ENCODE measurements at places on chromosomes 6 and 20. TPM values are rescaled to one million over a fixed set of nuclear protein-coding genes. Genes with fewer than 3 reads are reported as not detected.

GRCh38 chr6:16670183-16670582 lies 91.1 kb downstream of the ATXN1 start:
- peak; percentile 46 for DNase-seq
- peaks cover 31% of the 10 kb centered on the region for H3K4me1 ChIP-seq
- H3K4me3 ChIP-seq, result no peak overlapping the region
- peak overlapping the region; percentile 78 for H3K27ac ChIP-seq
- H3K36me3 ChIP-seq, result no peaks in the 10 kb centered on the region

DNA sequence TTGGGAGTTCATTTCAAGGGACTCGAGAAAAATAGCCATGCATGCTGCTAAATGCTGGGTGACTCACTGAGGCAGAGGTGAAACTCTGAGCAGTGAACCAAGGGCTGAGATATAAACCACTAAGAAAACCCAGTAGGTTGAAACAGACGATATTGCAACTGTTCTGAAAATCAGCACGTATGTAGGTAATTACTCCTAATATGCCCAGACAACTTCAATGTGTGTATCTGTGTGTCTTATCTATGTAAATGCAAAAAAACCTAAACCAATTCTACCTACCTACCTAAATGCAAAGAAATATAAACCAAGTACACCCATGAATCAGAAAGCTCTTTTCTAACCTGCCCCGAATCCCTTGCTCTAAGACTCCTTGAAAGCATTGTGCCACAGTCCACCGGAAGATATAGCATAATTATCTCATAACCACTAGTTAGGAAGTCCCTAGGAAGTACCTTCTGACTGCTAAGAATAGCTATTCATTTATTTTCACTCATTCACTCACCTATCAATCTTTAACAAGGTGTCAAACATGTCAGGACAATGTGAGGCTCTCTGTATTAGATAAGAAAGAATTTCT lies 458.7 kb upstream of the RUNX2 start:
- no peaks in the 10 kb centered on the region for H3K27me3 ChIP-seq
- no peaks in the 10 kb centered on the region for H3K36me3 ChIP-seq
- H3K4me1 ChIP-seq, result no peaks in the 10 kb centered on the region
- H3K27ac ChIP-seq, result no peak overlapping the region

DNA sequence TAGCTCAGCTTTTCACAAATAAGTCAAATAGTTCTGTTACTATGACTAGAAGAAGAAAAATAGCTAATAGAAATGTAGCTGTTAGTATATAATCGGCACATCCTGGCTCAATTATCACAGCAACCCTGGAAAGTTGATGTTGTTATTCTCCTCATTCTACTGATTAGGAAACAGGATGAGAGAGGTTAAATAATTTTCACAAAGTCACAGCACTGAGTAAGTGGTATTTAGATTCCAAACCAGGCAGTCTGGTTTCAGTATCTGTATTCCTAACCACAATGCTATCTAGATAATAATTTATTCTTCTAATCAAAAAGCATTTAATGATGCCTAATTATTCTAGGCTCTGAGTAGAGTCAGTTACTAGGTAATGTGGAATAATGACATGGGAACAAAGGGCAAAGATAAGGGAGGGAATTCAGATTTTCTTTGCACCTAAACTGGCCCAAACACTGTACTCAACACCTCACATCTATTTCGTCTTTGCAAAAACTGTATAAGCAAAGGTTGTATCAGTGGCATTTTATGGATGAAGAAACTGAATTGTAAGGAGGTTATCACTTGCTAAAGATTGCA lies 51.3 kb downstream of the PDE7B start:
- H3K27me3 ChIP-seq, result no peaks in the 10 kb centered on the region
- no peaks in the 10 kb centered on the region for H3K4me1 ChIP-seq
- H3K27ac ChIP-seq, result no peak overlapping the region
- DNase-seq, result no peak
- H3K36me3 ChIP-seq, result no peaks in the 10 kb centered on the region

- H3K27ac ChIP-seq, result no peak overlapping the region
- peaks cover 28% of the 10 kb centered on the region for H3K27me3 ChIP-seq
- peak; percentile 34 for DNase-seq
- H3K36me3 ChIP-seq, result no peaks in the 10 kb centered on the region
These were observed 11.5 kb downstream of the ITPR3 start for GRCh38 chr6:33632558-33633039.

- H3K36me3 ChIP-seq, result peaks cover 29% of the 10 kb centered on the region
- H3K27ac ChIP-seq, result no peak overlapping the region
- peaks cover 28% of the 10 kb centered on the region for H3K27me3 ChIP-seq
- no peak for DNase-seq
These were observed 4.5 kb downstream of the RING1 start for GRCh38 chr6:33212857-33213165.

DNA sequence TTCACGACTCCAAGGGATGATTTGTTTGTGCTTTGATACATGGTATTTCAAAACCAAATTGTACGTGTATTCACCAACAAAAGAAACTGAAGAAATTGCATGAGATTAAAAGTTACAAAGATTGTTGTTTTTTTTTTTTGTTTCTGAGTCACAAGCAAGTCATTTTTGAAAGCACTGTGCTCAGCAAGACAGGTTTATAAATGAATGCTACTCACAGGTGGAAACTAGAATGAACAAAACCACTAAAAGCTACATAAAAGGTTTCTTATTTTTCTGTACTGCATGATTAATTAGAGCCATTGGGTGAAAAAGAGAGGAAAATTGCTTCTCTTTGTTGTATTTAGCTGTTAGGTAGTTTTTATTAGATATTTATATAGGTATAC lies 90.2 kb upstream of the RIPOR2 start:
- H3K4me1 ChIP-seq, result peaks cover 32% of the 10 kb centered on the region
- H3K36me3 ChIP-seq, result no peaks in the 10 kb centered on the region
- DNase-seq, result no peak
- no peak overlapping the region for H3K4me3 ChIP-seq
- H3K27ac ChIP-seq, result peak overlapping the region; percentile 10
- H3K27me3 ChIP-seq, result no peaks in the 10 kb centered on the region

- no peaks in the 10 kb centered on the region for H3K36me3 ChIP-seq
- H3K4me3 ChIP-seq, result no peak overlapping the region
- no peaks in the 10 kb centered on the region for H3K27me3 ChIP-seq
- no peaks in the 10 kb centered on the region for H3K4me1 ChIP-seq
- no peak for DNase-seq
These were observed 31.7 kb upstream of the SCUBE3 start for GRCh38 chr6:35181933-35182612.

DNA sequence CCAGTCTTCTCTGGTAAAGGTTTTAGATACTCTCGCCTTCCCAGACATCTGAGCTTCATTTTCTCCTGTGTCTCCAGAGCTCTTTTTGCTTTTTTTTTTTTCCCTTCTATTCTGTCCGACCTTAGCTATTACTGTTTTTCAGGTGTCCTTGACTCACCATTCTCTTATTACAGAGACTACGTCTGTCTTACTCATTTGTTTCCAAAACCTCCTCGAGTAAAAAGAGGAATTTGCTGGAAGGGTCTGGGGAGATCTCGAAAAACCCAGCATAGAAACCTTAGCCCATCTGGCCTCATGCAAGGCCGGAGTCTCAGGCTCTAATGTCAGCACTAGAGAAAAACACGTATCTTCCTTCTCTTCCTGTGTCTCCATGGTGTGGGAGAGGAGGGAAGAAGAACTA lies 109.2 kb upstream of the CARMIL1 start:
- H3K36me3 ChIP-seq, result no peaks in the 10 kb centered on the region
- DNase-seq, result no peak
- H3K4me1 ChIP-seq, result peaks cover 82% of the 10 kb centered on the region
- no peak overlapping the region for H3K4me3 ChIP-seq
- H3K27ac ChIP-seq, result peak overlapping the region; percentile 58

- no peaks in the 10 kb centered on the region for H3K36me3 ChIP-seq
- H3K4me1 ChIP-seq, result no peaks in the 10 kb centered on the region
- no peak overlapping the region for H3K27ac ChIP-seq
- no peak for DNase-seq
- no peak overlapping the region for H3K4me3 ChIP-seq
- H3K27me3 ChIP-seq, result no peaks in the 10 kb centered on the region
These were observed 301.8 kb downstream of the FARS2 start for GRCh38 chr6:5563086-5563485.

- H3K4me3 ChIP-seq, result no peak overlapping the region
- H3K27ac ChIP-seq, result no peak overlapping the region
- H3K4me1 ChIP-seq, result peaks cover 6% of the 10 kb centered on the region
- H3K36me3 ChIP-seq, result no peaks in the 10 kb centered on the region
- DNase-seq, result no peak
These were observed 88.4 kb downstream of the ZDHHC14 start for GRCh38 chr6:157469378-157469777.

DNA sequence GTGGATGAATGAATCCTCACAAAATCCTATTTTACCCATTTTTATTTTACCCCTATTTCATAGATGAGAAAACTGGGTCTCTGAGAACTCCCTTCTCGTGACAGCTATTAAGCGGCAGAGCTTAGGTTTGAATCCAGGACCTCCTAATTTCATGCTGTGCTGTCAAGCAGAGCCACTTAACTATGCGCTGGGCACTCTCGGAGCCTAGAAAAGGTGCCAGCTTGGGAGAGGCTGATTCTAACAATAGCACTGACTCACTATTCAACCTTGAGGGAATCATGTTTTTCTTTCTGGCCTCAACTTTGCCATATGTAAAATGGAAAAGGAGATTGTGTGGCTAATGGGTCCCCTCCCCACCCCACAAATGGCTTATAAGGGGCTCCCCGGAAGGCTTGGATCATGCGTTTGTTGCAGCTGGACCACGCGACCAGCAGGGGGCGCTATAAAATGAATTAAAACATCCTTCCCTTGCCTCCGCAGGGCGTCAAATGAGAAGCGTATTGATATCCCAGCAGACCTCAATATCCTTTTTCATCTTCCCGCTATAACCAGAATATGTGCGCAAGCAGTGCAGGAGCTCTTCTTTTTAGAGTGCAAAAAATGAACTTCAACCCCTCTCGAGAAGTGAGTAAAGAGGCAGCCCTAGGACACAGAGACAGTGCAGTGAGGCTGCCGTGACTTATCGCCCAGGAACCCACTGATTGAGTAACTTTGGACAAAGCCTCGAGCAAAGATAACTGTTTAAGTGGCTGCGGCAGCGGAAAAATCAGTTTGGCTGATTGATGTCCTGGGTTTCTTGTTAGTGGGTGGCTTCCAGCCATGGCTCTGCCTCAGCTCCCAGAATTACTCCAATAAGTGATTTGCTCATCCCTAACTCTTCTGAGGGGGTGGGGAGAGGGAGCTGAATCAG lies 12.8 kb upstream of the PDYN start:
- no peaks in the 10 kb centered on the region for H3K36me3 ChIP-seq
- no peak overlapping the region for H3K27ac ChIP-seq
- H3K4me3 ChIP-seq, result no peak overlapping the region
- H3K27me3 ChIP-seq, result peaks cover 8% of the 10 kb centered on the region
- H3K4me1 ChIP-seq, result no peaks in the 10 kb centered on the region
- DNase-seq, result peak; percentile 49

Gene VSTM2L
- not detected for polyA plus RNA-seq

Gene ADAM33
- polyA plus RNA-seq, result not detected

Gene FOXO3
- 17.5 TPM for polyA plus RNA-seq

Gene MEI4
- not detected for polyA plus RNA-seq
